ENCODE measurements at places on chromosomes 5 and 9.

DNA sequence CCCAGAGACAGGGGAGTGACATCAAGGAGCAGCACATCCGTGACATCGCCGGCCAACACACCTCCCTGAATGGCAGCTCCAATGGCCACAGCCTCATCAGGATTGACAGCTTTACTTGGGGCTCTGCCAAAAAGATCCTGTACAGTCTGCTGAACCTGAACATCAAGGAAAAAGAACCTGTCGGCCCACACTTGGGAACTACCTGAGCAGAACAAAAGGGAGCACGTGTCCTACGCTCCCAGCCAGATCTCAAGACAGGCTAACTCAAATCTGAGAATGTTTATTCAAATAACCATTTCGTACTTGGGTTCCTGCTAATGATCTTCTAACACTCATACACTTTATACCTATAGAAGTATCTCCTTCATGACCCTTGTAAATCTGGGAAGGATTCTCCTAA is 15.3 kb downstream of the HSPA9 start:
- no peak for DNase-seq

DNA sequence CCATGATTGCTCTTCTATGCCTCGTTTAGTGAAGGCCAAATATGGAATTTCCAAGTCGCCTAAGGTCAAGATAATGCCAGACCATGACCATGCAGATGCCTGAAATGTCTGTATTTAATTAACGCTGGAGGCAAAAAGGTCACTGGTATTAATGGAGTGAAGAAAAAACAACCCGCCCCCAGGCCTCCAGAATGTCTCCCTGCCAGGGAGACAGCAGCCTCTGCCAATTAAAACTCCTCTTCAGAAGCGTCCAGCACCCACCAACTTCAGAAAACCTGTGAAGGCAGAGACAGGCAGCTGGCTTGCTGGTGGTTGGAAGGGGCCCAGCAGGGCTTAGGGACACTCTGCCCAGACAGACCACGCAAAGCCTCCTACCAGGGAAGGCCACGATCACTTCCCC is 94.4 kb downstream of the VAV2 start:
- no peak for DNase-seq

- DNase-seq, result no peak
Observed at GRCh38 chr9:23005156-23005555, 558.5 kb downstream of the DMRTA1 start.

GRCh38 chr9:84054341-84055010 is 73.9 kb downstream of the RMI1 start:
- DNase-seq, result no peak

GRCh38 chr9:18606281-18606680 is 132.3 kb downstream of the ADAMTSL1 start:
- DNase-seq, result no peak
